ENCODE measurements at places on chromosomes 5 and 9. TPM values are rescaled to one million over a fixed set of nuclear protein-coding genes. Genes with fewer than 3 reads are reported as not detected.
A peak's percentile ranks its signal among the peaks of the same experiment; 100 is the strongest.

- no peak for DNase-seq
- no peaks in the 10 kb centered on the region for H3K36me3 ChIP-seq
- no peaks in the 10 kb centered on the region for H3K27me3 ChIP-seq
- no peak overlapping the region for H3K4me3 ChIP-seq
- H3K4me1 ChIP-seq = no peaks in the 10 kb centered on the region
Measured at GRCh38 chr9:31519011-31519410, 865.4 kb upstream of the ACO1 start.

DNA sequence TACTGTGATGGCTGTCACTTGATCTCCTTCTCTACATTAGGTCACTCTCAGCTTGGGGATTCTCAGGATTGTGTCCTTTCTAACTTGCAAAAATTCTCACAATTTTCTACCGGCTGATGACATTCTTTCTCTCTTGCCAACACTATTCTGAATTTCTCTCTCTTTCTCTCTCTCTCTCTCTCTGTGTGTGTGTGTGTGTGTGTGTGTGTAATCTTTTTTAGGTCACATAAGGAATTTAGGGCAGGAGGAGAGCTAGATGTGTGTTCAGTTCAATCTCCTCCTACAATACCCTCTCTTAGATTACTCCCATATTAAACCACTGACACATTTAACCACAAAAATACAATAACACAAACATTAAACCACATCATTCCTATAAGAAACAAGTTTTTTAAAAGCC is 242.3 kb upstream of the NREP start:
- no peak for DNase-seq
- H3K36me3 ChIP-seq = no peaks in the 10 kb centered on the region
- no peak overlapping the region for H3K27ac ChIP-seq

DNA sequence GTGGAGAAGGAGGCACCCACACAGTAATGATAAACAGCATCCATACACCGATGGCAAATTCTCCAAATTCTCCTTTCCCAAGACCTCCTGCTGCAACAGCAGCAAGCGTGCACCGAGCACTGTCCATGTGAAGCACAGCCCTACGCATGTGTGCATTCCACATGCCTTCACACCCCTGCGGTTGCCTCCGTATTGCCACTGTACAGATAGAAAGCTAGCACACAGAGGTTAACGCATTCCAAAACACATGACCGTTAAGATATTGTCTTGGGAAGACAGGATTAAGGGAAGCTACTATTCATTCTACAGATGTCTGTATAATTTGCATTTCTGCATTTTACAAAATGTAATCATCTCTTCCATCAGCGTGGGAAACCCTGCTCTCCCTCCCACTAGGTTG is 6.6 kb downstream of the FLT4 start:
- no peak overlapping the region for H3K4me3 ChIP-seq
- H3K4me1 ChIP-seq = no peaks in the 10 kb centered on the region
- no peak for DNase-seq
- H3K27ac ChIP-seq = no peak overlapping the region

GRCh38 chr5:14490309-14490711 is 91.3 kb upstream of the OTULINL start:
- H3K36me3 ChIP-seq = peaks cover 4% of the 10 kb centered on the region
- H3K27me3 ChIP-seq = no peaks in the 10 kb centered on the region
- H3K27ac ChIP-seq = no peak overlapping the region
- H3K4me3 ChIP-seq = no peak overlapping the region
- H3K4me1 ChIP-seq = no peaks in the 10 kb centered on the region
- no peak for DNase-seq

- no peaks in the 10 kb centered on the region for H3K36me3 ChIP-seq
- H3K4me3 ChIP-seq = no peak overlapping the region
- no peaks in the 10 kb centered on the region for H3K27me3 ChIP-seq
- no peaks in the 10 kb centered on the region for H3K4me1 ChIP-seq
- no peak for DNase-seq
Measured at GRCh38 chr9:72596451-72597180, 75.2 kb downstream of the TMC1 start.

DNA sequence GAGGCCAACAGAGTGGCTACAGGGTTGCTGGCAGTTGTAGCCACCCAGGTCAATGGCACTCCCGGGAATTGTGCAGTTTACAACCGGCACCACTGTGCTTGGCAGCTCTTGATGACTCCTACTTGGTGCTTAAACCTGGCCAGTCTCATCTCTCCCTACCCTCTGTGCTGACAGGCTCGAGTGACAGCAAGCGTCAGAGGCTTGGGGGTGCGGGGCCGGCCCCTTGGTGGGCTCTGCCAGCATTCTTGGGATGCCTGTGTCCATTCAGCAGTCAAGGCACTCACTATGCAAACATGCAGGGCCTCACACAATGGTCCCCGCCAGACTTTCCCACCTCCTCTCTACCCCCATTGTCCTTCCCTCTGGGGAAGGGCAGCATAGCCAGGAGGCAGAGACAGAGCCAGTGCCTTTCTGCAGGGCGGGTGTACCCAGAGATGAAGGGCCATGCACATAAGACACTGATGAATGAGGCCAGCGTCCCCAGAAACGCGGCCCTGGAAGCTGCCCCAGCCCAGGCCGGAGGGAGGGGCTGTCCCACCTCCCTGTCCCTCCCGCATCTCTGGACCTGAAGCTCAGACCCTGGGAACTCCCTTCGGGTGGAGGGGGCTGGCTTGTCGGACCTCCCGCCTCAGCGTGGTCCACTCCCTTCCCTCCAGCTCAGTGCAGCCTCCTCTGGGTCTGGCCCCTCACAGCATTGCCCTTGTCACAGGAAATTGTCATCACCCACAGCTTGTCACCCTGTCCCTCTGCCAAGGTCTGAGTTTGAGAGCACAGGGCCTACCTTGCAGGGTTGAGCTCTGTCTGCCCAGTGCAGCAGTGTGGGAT is 26.4 kb upstream of the NOTCH1 start:
- H3K27ac ChIP-seq = no peak overlapping the region
- no peaks in the 10 kb centered on the region for H3K36me3 ChIP-seq
- H3K4me1 ChIP-seq = no peaks in the 10 kb centered on the region
- H3K4me3 ChIP-seq = no peak overlapping the region

DNA sequence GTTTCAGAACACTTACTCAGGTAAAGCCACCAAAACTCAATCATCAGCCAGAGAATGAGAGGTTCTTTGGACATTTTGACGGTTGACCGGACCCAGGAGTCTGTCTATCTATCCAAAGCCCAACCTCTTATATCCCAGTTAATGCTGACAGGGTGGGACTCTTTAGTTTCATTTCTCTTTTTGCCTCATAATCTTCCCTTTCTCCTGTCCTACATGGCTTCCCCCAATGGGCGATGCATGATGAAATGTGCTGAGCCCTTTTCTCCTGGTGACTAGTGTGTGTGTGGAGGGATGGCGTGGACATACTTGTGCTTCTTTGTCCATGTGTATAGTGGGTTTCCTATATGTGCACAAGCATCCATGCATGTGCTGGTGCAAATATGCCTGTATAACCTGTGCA is at the start of gene TIMD4:
TSS of gene TIMD4 (minus strand) at position 102 of the 400 bp plus-strand sequence. CDS start at position 74, 28 bp downstream.
- H3K27me3 ChIP-seq = no peaks in the 10 kb centered on the region
- no peak within 1 kb of the TSS for H3K4me3 ChIP-seq
- H3K27ac ChIP-seq = no peak within 1 kb of the TSS
- no peaks in the 10 kb centered on the region for H3K36me3 ChIP-seq
- no peaks in the 10 kb centered on the region for H3K4me1 ChIP-seq

DNA sequence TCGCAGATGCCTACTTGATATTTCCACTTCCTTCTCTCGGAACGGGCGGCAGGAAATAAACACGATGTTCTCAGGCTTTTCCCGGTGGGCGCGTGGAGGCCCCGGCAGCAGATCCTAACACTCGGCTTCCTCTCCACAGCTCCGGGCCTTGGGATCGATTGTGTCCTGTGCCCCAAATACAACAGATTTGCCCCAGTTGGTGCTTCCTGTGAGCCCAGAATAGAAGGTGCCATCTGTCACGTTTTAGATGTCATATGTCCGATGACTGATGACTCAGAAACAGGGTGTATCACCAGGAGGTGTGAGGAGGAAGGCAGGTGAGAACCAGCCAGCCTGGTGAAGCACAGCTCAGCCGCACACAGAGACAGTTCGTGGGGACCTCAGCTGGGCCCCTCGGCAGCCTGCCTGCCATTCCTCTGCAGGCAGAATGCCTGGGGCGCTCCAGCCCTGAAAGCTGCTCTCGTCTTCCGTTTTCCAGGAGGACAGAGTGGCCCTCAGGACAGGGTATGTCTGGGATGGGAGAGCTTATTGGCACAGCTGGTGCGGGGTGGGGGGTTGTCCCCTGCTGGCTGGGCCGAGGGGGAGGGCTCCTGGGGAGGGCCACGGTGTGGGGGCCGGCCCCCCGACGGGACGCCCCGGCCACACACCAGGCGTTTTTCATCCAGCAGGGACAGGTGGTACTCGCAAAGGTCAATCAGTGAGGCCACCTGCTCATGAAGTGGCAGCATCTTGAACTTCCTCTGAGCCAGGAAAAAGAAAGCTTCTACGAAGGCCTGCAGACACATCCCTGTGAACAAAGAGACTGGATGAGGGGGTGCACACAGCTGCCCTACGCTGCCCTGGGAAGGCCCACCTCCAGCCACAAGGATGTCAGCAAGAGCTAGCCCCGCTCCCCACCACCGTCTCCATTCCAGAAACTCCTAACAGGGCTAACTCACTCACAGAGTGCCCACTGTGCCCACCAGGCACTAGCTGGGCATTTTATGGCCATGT is 171.0 kb downstream of the DAB2IP start:
- H3K36me3 ChIP-seq = no peaks in the 10 kb centered on the region
- DNase-seq = no peak
- H3K4me1 ChIP-seq = no peaks in the 10 kb centered on the region
- H3K4me3 ChIP-seq = no peak overlapping the region

DNA sequence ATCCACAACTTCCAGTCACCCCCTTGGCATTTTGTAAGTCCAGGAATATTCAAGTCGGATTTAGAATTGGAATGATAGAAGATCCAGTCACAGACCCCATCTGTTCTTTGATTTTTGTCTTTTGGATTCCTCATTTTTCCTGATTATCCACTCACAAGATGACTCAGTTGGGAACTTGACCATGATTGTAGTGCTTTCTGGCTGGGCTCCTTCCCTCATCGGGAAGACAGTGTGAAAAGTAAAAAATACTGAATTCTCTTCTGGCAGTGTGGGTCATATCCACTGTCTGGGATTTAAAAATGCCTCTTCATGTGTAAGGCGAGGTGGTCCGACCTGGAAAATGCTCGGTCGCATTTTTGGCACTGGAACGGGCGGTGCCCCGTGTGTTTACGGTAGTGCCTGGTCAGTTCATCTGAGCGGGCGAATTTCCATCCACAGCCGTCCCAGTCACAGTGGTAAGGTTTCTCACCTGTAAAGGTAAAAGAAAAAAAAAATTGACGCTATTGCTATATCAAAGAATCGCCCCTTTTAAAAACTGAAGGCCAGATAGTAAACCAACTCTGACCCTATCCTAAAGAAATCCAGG is 4.0 kb downstream of the KLF4 start:
- no peaks in the 10 kb centered on the region for H3K4me1 ChIP-seq
- H3K36me3 ChIP-seq = no peaks in the 10 kb centered on the region
- peak overlapping the region; percentile 79 for H3K27ac ChIP-seq

GRCh38 chr5:139655727-139656271 is 7.7 kb downstream of the CXXC5 start:
- no peaks in the 10 kb centered on the region for H3K36me3 ChIP-seq
- H3K27me3 ChIP-seq = no peaks in the 10 kb centered on the region
- H3K4me1 ChIP-seq = peaks cover 30% of the 10 kb centered on the region
- DNase-seq = no peak
- no peak overlapping the region for H3K4me3 ChIP-seq
- H3K27ac ChIP-seq = peak overlapping the region; percentile 64

GRCh38 chr9:68904454-68904853 is 109.5 kb downstream of the PRKACG start:
- no peak for DNase-seq
- no peak overlapping the region for H3K4me3 ChIP-seq
- no peaks in the 10 kb centered on the region for H3K27me3 ChIP-seq
- no peaks in the 10 kb centered on the region for H3K4me1 ChIP-seq
- no peaks in the 10 kb centered on the region for H3K36me3 ChIP-seq
- no peak overlapping the region for H3K27ac ChIP-seq

- peaks cover 9% of the 10 kb centered on the region for H3K4me1 ChIP-seq
- DNase-seq = no peak
- no peak overlapping the region for H3K4me3 ChIP-seq
- H3K27me3 ChIP-seq = peaks cover 23% of the 10 kb centered on the region
- no peaks in the 10 kb centered on the region for H3K36me3 ChIP-seq
Measured at GRCh38 chr5:88142886-88143692, 125.6 kb downstream of the TMEM161B start.

GRCh38 chr9:20929276-20929675 is 102.2 kb downstream of the HACD4 start:
- no peak overlapping the region for H3K4me3 ChIP-seq
- H3K27ac ChIP-seq = no peak overlapping the region
- no peaks in the 10 kb centered on the region for H3K36me3 ChIP-seq
- DNase-seq = no peak
- no peaks in the 10 kb centered on the region for H3K4me1 ChIP-seq

DNA sequence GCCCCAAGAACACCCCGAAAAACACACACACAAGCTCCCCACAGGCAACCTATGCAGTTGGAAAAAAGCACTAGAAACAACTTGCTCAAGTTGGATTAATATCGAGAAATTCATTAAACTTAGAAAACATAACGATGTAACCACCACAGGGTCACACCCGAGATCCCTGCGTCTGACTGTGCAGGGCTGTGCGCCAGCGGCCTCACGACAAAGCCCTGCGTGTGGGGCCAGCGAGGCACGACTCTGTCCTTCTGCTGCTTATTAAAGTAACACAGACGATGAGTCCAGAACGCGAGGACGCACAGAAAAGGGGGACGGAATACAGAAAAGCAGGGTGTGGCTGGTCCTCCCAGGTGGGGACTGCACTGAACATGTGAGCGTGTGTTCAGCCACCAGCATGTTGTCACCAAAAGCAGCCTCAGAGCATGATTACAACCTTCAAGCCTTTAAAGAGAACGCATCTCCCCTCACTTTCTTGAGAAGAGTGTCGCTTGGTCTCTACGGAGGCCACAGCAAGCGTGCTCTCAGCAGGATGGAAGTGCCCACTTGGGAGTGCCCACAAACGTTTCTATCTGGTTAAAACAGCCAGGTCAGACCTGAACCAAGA is 14.4 kb downstream of the SLC12A7 start:
- H3K4me3 ChIP-seq = no peak overlapping the region
- H3K36me3 ChIP-seq = no peaks in the 10 kb centered on the region
- H3K4me1 ChIP-seq = no peaks in the 10 kb centered on the region
- no peak for DNase-seq
- no peak overlapping the region for H3K27ac ChIP-seq
- no peaks in the 10 kb centered on the region for H3K27me3 ChIP-seq

- H3K4me3 ChIP-seq = no peak overlapping the region
- DNase-seq = no peak
- H3K27ac ChIP-seq = no peak overlapping the region
- no peaks in the 10 kb centered on the region for H3K36me3 ChIP-seq
- no peaks in the 10 kb centered on the region for H3K4me1 ChIP-seq
Measured at GRCh38 chr9:7042124-7042523, 284.4 kb downstream of the KDM4C start.

PTRH1 gene
- 8.9 TPM for total RNA-seq

NACC2 gene
- total RNA-seq = 21.0 TPM

NR2F1-AS1 gene
- total RNA-seq = 2.4 TPM

CDO1 gene
- total RNA-seq = 0.27 TPM

SOHLH1 gene
- total RNA-seq = not detected

PCDHGB1 gene
- 1.7 TPM for total RNA-seq

NEUROG1 gene
- total RNA-seq = not detected

PCDHA13 gene
- 0.05 TPM for total RNA-seq

PCDHGA8 gene
- 0.48 TPM for total RNA-seq
